Natural killer cell (primary cell): ENCODE measurements at places on chromosomes 16 and 17. TPM values are rescaled to one million over a fixed set of nuclear protein-coding genes. Genes with fewer than 3 reads are reported as not detected.

KCNAB3 gene
- total RNA-seq = 9.3 TPM

RAD51D gene
- total RNA-seq = 15.4 TPM

ZPBP2 gene
- not detected for total RNA-seq

PRAC2 gene
- total RNA-seq = not detected

SRP68 gene
- total RNA-seq = 70.7 TPM

USP43 gene
- total RNA-seq = 3.0 TPM

DNA sequence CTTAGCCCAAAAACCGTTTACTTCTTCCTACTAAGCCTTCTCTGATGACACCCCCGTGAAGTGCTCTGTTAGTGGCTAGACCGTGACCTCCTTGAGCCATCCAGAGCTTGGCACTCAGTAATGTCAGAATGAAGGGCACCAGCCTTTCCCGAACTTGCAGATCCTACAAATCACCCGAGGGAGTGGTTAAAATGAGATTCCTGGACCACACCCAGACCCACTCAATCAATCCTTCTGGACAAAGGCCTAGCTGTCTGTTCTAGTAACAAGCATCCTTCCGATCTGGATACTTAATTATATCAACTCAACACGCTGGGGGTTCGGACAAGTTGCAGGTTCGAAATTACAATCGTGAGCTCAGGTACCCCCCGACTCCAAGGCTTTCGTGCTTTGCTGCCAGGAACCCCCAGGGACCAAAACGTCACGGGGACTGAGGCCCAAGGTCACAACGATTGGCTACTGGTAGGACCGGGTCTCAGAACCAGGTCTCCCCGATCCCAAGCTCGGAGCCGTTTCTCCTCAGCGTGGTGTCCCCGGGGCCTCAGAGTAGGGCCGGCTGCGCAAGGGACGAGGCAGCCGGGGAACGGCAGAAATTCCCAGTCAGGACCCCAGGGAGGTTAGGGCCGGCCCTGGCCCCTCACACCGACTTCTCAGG, 527 bp downstream of the CIAPIN1 start:
- peak; percentile 43 for DNase-seq

DNA sequence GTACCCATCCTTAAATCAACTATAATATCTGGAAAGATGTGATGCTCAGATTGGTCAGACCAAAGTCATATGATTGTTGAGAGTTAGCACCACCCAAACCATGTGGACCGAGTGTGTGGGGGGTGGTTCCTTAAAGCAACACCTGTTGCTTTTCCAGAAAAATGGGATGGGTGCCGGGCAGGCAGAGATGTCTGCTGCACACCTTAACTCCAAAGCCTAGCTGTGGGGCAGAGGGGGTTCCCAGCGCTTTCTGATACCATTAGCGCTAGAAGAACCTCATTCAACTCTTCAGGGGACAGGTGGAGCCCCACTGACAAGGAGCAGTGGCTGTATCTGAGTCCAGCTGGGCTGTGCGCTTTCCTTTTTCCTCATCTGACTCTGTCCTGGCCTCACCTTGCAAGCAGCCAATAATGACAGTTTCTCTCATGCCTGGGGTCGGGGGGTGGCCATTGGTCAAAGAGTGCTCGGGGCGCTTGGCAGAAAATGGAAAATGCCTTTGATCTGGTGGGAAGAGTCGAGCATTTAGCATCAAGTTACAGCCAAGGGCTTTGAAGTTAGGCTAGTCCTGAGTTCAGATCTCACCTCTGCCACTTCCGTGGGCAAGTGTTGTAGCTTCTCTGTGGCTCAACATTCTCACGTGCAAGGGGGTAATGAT, 82.6 kb downstream of the IRX3 start:
- no peak for DNase-seq

DNA sequence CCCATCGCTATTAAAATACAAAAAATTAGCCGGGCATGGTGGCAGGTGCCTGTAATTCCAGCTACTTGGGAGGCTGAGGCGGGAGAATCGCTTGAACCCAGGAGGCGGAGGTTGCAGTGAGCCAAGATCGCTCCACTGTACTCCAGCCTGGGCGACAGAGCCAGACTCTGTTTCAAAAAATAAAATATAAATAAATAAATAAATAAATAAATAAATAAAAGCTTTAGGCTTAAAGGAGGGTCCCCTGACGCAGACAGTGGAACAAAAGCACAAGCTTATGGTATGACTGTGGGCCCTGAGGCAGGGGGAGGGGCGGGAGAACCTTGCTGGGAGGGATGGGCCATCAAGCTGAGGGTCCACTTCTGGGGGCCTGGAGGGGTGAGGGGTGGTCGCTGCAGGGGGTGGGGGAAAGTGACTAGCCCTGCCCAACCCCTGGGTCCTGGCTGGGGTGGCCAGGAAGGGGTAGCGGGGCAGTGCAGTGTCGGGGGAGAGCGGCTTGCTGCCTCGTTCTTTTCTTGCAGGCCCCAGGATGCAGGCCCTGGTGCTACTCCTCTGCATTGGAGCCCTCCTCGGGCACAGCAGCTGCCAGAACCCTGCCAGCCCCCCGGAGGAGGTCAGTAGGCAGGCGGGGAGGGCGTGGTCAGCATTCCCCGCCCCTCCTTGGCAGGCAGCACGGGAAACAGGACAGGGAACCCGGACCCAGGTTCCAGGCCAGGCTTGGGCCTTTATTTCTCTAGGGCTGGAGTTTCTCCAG, 4.7 kb downstream of the SERPINF1 start:
- DNase-seq = no peak

GRCh38 chr16:11219178-11219577, 36.8 kb downstream of the SOCS1 start:
- DNase-seq = no peak

DNA sequence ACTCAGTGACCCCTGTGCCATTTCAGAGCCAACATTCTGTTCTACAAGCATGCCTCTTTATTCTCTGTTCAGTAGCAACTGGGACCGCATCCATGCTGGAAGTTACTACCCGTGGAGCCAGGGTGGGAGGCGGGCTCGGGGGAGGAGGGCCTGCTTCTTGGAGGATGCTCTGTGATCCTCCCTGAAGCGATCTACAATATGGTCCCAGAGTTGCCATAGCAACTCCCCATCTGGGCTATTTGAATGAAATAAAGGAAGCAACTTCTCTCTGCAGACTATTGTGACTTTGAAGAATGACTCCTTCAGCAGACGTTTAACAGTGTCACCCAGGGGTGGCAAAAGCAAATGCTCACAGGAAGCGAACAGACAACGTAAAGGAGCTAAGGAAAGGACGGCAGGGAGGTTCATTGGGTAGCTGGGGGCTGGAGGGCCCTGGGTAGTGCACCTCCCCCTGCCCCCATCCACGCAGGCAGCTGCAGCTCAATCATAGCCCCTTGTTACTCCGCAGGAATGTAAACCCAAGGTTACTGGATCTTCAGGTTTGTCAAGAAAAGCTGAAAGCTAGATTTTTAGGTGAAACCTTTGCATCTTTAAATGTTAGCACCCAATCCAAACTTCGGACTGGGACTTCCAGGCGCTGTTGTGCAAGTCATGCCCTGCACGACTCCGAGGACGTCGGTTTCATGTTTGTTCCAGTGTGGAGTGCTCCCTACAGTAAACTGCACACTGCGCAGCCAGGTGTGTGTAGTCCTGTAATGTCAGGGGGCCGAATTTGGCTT, 51.1 kb upstream of the MEAK7 start:
- peak; percentile 50 for DNase-seq

DNA sequence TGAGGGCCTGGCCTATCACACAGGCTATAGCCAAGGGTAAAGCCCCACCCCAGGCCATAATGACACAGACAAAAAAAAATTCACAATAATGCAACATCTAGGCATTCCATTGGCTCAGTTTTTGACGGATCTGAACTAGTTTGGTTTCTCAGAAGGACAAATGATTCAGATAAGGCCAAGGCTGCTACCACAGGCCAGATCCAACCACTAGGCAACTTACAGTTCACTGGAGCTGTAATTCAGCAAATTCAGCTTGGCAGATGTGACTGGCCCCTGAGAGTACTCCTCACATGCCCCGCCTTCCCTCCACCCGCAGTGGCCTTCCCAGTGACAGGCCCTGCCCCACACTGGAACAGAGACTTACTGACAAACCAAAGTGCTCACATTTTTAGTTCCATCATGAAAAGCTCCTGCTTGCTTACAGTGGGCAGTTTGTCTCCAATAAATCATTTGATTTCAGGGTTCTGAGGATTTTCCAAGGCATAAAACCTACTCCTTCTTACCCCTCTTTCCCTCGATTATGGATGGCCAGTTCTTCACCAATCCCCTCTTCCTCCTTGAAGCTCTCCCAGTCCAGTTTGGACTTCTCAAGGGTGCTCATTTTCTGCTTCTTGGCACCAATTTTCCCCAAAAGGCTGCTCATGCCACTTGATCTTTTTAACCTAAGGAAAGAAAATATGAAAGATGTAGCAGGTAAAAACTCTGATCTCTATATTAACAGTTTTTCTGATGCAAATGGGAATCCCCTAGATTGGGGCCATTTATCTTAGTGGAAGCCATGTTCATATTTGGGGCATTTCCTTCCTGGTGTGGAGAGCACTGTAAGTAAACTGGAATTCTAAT, 53.3 kb upstream of the BCAR1 start:
- no peak for DNase-seq

GRCh38 chr16:87821376-87822107, 47.8 kb downstream of the SLC7A5 start:
- peak; percentile 38 for DNase-seq

DNA sequence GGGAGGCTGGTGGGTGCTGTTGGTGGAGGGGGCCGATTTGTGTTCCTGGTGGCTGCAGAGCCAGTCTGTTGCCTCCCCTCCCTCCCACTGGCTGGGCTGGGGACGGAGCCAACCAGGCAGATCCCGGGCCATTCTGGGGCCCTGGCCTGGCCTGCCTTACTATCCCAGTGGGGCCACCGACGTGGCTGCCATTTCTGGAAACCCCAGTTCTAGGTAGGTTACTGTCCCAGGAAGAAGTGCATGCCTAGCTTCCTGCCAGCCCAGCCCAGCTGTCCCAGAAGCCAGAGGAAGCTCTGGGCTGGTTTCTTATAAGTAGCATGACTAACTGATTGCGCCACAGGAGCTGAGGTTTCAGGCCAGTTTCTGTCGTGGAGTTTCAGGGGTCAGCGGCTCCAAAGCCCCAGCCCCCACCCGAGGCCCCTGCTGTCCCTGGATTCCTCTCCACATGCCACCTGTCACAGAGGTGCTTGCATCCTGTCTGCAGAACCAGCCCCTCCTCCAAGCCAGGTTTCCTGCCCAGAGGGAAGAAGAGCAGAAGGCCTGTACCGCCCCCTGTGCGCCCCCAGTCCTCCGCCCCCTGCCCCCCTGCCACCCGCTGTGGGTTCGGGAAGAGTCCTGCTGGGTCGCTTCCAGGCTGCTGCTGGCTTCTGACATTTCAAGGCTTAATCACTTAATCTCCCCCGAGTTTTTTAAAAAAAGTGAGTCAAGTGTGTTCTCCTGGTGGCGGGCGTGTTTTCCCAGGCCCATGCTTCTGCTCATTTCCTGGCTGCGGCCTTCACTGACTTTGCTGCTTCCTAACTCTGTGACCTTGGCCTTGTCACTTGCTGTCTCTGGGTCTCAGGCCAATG, 13.2 kb downstream of the IL4R start:
- DNase-seq = peak; percentile 56

GRCh38 chr17:57881783-57882351, 32.0 kb upstream of the MRPS23 start:
- DNase-seq = no peak

DNA sequence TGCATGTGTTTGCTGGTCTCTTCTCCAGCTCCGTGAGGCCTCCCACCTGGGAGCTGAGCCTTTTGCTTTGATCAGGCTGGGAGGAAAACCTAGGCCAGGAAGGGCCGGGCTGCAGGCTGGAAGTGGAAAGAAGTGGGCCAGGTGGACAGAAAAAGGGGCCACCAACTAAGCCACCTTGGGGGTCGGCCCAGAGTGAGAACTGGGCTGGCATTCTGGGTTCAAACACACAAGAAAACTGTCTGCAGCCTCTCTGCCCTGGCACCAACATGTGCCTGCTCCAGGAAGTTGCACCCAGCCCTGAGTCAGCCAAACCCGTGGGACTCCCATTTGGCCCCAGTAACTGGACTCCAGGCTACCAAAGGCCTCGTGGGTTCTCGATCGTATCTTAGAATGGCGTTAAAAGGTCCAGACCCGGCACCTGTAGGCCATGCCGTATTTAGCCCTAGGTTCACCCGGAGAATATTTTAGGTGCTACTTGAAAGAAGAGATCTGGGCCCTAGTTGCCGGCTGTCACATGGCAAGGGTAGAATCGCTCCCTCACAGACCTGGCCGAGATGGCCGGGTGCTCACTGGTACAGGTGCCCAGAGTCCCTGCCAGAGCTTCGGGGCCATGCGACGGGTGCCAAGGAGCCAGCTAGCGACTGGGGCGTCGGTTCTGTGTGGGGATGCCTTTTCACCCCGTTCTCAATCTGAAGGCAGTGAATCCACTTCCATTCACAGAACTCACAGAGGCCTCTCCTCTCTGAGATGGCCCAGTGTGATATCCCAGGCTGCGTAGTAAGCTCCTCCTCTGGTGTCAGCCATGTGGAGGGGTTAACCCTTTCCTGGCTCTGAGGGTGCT, 236.6 kb downstream of the MRTFB start:
- no peak for DNase-seq

DNA sequence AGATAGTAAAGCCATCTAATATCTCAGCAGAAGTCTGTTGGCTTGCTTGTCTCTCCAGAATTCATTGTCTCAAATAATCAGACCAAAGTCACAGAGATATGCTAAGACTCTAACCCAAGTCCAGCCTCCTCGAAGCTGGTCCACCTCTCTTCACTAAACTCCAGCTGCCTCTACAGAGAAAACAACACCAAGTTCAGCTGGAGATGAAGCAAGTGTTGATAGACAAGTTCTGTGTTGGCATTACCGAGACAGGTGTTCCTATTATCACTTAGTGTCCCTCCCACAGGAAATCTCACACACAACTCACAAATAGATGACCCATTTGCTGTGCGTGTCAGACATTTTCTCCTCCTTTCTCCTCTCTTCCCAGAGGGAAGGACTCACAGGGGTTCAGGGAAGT, 164.4 kb upstream of the ANKFN1 start:
- DNase-seq = no peak

- no peak for DNase-seq
Observed at GRCh38 chr16:4131621-4132020, 15.4 kb upstream of the ADCY9 start.

GRCh38 chr16:85491798-85492294, 121.3 kb upstream of the GSE1 start:
- no peak for DNase-seq
